ENCODE measurements at places on chromosomes 7 and 10. TPM values are rescaled to one million over a fixed set of nuclear protein-coding genes. Genes with fewer than 3 reads are reported as not detected.
A peak's percentile ranks its signal among the peaks of the same experiment; 100 is the strongest.

Gene GPR37
- total RNA-seq: 0.41 TPM

Gene GIMAP5
- 55.0 TPM for total RNA-seq

Gene FFAR4
- total RNA-seq: not detected

- DNase-seq: no peak
- H3K4me3 ChIP-seq: no peak overlapping the region
- no peak overlapping the region for H3K27ac ChIP-seq
- H3K4me1 ChIP-seq: no peaks in the 10 kb centered on the region
Observed at GRCh38 chr10:132144086-132144485, 42.7 kb upstream of the DPYSL4 start.

- no peaks in the 10 kb centered on the region for H3K36me3 ChIP-seq
- H3K4me1 ChIP-seq: no peaks in the 10 kb centered on the region
- no peaks in the 10 kb centered on the region for H3K27me3 ChIP-seq
Observed at GRCh38 chr10:75418293-75418692, 13.1 kb upstream of the LRMDA start.

GRCh38 chr10:34869135-34869836 is 54.2 kb upstream of the PARD3 start:
- H3K36me3 ChIP-seq: no peaks in the 10 kb centered on the region
- DNase-seq: no peak
- H3K27me3 ChIP-seq: no peaks in the 10 kb centered on the region
- no peak overlapping the region for H3K27ac ChIP-seq
- no peak overlapping the region for H3K4me3 ChIP-seq
- no peaks in the 10 kb centered on the region for H3K4me1 ChIP-seq

GRCh38 chr10:117537904-117538524 is 4.5 kb upstream of the EMX2 start:
- H3K27ac ChIP-seq: no peak overlapping the region
- peaks cover 31% of the 10 kb centered on the region for H3K27me3 ChIP-seq
- no peak for DNase-seq
- H3K36me3 ChIP-seq: no peaks in the 10 kb centered on the region
- peak overlapping the region; percentile 31 for H3K4me3 ChIP-seq
- peaks cover 23% of the 10 kb centered on the region for H3K4me1 ChIP-seq

All from thoracic aorta (tissue), 2 donors.